ENCODE measurements at places on chromosomes 2 and 18.

GRCh38 chr2:85666435-85667316 is 1.3 kb downstream of the SFTPB start:
- DNase-seq: no peak

GRCh38 chr2:29220506-29221270 is 105.5 kb downstream of the CLIP4 start:
- DNase-seq: no peak

- DNase-seq: no peak
These were observed 173.0 kb upstream of the REV1 start for GRCh38 chr2:99662761-99663341.

DNA sequence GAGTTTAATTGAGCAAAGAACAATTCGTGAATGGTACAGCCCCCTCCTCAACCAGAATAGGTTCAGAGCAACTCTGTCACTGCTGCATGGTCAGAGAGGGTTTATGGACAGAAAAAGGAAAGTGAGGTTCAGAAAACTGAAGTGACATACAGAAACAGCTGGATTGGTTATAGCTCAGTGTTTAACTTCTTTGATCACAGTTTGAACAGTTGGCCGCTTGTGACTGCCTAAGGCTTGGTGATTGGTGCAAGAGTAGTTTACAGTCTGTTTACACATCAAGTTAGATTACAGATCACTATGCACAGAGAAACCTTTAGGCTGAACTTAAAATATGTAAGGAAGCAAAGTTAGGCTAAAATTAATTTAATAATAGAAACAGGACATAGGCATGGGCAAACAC is 459.2 kb downstream of the KCNJ3 start:
- DNase-seq: no peak

DNA sequence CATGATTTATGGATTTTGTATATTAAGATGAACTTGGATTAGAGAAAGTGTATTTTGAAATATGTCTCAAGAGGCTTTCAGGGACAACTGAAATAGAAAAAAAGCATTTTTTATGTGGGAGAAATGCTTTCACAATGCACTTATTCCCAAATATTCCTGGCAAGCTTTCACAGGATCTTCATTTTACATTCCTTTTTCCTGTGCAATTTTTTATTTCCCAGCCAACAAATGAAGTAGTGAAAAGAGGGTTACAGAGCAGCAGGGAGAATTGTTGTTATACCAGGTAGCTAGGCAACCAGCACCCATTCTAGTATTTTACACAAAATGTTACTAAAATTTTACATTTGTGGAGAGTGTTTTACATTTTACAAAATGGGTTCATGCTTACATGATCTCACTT is 167.0 kb upstream of the RPRM start:
- DNase-seq: no peak

GRCh38 chr18:58535340-58536201 is 93.3 kb downstream of the ALPK2 start:
- DNase-seq: peak; percentile 19

DNA sequence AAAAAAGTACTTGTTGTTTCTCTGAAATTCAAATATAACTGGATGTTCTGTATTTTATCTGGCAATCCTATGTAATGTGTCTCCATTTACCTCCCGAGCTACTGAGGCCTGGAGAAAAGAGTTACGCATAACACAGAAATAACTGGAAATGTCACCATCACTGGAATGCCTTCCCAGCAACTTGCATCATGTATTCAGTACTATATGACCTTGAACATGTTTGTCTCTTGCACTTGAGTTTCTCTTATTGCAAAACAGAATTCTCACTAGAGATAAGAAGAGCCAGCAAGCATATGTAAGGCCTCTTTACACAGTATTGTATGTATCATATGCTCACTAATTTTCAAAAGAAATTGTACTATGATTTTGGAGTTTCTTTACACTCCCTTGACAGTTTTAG is 99.6 kb upstream of the CTAGE1 start:
- DNase-seq: no peak

DNA sequence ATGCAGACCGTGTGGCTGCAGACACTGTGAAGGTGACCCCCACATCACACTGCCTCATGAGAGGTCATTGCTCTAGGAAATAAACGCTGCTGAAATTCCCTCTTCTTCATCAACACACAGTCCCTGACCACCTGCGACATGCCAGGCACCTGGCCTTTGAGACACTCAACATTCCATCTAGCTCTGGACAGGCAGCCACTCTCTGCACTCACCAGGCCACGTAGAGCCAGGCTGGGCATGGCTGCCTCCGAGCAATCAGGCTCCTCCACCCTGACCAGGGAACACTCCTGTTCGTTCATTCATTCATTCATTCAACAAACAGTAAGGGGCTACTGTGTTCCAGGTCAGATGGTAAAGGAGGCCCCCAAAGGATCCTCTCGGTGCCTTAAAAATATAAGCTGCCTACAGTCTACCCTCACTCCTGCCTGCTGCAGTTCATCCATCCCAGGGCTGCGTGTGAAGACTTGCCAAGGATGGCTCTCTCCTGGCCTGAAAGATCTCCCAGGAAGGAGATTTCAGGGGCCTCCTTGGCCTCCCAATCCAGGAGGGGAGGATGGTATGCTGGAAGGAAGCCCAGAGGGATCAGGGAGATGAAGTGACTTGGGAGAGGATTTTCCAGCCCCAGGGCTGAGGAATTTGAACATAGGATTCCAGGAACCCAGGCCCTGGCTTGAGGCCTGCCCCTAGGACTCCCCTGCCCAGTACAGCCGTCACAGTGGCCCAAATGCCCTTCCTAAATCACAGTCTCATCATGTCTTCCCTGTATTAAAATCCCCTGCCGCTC is 66.7 kb downstream of the TNS1 start:
- DNase-seq: no peak

DNA sequence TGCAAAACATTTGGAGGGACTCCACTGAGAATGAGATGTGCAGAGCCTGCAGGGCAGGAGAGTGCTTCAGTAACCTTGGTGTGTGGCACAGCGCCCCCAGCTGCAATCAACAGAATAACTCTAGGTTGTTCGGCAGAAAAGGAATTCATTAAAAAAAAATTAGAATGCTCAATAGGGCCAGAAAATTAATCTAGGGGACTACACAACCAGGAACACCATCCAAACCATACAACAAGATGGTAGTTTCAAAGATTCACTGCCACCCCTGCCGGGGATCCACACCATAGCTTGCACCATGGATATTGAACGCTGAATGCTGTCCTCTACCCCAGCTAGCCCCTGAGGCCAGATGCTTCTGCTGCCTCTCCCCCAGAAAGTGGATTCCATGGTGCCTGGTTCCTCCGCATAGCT is 50.1 kb downstream of the THUMPD2 start:
- DNase-seq: peak; percentile 21

DNA sequence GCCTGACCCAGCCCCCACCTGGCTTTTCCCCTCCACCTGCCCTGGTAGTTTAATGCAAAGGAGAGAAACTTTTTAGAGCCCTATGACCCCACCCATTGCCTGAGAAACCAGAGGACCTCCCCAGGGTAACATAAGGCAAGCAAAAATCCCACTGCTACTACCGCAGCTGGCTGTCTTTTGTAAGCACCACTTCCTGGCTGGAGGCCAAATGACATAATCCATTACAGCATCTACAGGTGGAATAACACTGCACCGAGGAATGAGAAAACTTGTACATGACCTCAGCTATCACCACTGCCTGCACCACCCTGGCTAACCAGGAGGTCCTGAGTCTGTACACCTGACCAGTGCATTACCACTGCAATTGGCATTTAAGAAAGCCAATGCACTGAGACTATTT is 149.6 kb upstream of the GALNT5 start:
- DNase-seq: no peak

GRCh38 chr2:120347396-120348060 is 1.6 kb downstream of the INHBB start:
- DNase-seq: no peak

DNA sequence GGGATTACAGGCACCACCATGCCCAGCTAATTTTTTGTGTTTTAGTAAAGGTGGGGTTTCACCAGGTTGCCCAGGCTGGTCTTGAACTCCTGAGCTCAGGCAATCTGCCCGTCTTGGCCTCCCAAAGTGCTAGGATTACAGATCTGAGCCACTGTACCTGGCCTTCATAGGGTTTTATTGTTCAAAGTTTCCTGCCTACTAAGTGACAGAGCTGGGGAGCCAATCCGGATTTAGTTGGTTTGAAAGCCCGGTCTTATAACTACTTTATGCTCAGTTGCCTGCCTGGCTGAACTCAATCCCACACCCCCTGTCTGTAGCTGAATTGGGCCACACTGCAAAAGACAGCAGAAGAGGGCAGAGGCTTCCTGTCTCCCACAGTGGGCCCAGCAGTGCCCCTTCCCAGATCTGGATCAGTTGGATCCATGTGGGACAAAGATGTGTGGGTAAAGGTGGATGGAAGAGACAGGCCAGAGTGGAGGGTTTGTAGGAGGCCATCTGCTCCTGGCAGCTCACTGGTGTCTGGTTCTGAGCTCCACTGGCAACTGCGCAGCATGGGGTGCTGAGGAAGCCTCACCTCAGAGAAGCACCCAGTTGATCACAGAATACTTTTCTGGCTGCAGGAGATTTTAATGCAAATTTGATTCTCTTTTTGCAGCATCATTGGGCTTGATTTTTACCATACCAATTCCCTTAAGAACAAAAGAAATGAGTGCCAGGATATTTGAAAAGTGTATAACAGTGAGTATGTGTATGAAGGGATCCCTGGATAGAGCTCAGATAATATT is 144.9 kb downstream of the DDX1 start:
- DNase-seq: no peak

- DNase-seq: no peak
These were observed 238.4 kb upstream of the CXCR4 start for GRCh38 chr2:136356125-136357006.

- DNase-seq: no peak
These were observed 37.0 kb upstream of the TAF1B start for GRCh38 chr2:9806298-9806610.

- no peak for DNase-seq
These were observed 101.3 kb upstream of the KLHL29 start for GRCh38 chr2:23283653-23284052.

- no peak for DNase-seq
These were observed 169.5 kb downstream of the HRH4 start for GRCh38 chr18:24629921-24630320.

GRCh38 chr2:128797533-128797932 is 478.9 kb upstream of the HS6ST1 start:
- DNase-seq: no peak

GRCh38 chr2:3597567-3597966 is 2.7 kb downstream of the COLEC11 start:
- peak; percentile 20 for DNase-seq

GRCh38 chr2:238277695-238278094 is 10.7 kb downstream of the PER2 start:
- no peak for DNase-seq

- DNase-seq: no peak
These were observed 50.0 kb downstream of the NAB1 start for GRCh38 chr2:190698895-190699294.

- DNase-seq: no peak
These were observed 58.6 kb downstream of the TSHZ1 start for GRCh38 chr18:75269124-75269680.

GRCh38 chr2:205169464-205169863 is 512.8 kb upstream of the NRP2 start:
- no peak for DNase-seq

GRCh38 chr2:127420039-127420864 is 2.0 kb downstream of the PROC start:
- no peak for DNase-seq

- DNase-seq: no peak
These were observed 266.9 kb upstream of the DSEL start for GRCh38 chr18:67783196-67783946.

- DNase-seq: peak; percentile 20
These were observed 40.1 kb downstream of the RTN4 start for GRCh38 chr2:55010149-55010591.

DNA sequence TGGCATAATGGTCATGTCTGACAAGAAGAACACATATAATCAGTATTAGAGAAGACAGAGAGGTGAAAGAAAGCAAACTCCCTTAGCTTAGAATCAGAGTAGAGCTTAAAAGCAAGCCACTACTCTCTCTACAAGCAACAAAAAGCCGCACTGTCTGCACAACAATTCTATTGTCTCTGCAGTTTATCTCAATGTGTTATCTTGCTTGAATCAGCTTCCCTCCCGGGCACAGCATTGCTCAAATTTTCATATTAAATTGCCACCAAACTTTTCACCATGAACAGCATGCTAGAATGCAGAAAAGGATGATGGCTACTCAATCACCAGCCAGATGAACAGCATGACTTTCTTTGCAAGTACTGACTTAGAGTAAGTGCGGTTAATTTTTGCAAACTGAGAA is 356.0 kb upstream of the KYNU start:
- DNase-seq: no peak

DNA sequence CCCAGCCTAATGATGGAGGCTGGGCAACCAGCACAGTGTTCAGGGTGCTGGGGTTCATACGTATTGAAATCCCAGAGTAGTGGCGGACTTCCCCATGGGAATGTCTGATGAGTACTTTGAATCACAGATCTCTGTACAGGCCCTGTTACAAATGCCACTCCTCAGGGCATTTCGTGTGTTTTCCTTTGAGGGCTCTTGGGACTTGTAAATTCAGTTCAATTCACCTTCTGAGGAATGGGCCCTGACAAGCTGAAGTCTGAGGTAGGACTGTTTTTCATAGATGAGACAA is 288 bp upstream of the RDH14 start:
- no peak for DNase-seq

DNA sequence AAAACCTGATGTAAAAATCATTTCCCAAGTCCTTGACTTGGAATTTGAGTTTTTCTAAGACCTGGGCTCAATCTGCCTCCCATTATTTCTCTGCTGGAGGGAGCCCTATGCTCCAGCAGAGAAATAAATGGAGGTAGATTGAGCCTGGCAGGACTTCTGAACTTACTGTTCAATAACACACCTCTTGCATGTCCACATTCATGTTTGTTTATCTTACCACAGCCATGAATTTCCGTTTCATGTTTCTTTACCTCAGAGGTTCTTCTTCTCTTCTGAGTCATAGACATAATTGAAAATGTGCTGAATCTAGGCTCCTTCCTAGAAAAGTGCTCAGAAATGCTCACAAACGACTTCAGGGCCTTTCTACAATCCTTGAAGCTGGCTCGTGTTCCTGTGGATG is 170.8 kb downstream of the PMAIP1 start:
- no peak for DNase-seq

GRCh38 chr2:43486603-43487002 is 109.2 kb downstream of the THADA start:
- DNase-seq: no peak

Data from activated naive CD4-positive, alpha-beta T cell treated with Interleukin-2 at 50 U/mL for 16 hours (primary cell).